ENCODE measurements at places on chromosomes 1 and 21. TPM values are rescaled to one million over a fixed set of nuclear protein-coding genes. Genes with fewer than 3 reads are reported as not detected.

The SPAG17 gene
- 5.9 TPM for total RNA-seq

The TMEM269 gene
- 0.59 TPM for total RNA-seq

DNA sequence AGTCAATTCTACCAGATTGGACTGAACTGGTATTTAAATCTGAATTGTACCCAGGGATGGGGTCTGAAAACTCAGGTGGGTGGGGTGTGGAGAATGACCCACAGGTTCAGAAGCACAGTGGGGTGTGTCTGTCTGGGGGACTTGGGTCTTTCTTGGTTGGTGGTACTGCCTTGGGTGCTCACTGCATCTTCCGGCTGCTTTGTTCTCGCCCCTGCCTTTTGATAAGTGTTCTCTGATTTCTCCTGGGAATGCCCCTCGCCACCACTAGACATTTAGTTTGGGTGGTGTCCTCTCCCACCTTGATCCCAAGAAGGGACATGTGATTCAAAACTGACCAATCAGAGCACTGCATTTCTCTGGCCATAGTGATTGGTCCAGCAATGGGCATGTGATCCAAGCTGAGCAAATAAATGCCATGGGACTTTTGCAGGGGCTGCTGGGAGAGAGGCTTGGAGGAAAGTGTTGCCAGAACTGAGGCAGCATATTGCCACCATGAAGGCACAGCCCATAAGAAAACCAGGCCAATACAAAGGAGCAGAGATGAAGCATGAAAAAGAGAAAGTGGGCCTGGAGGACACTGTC is 270.5 kb downstream of the NPHP4 start:
- no peak overlapping the region for H3K27ac ChIP-seq
- H3K4me3 ChIP-seq = no peak overlapping the region
- H3K36me3 ChIP-seq = no peaks in the 10 kb centered on the region
- DNase-seq = no peak
- no peaks in the 10 kb centered on the region for H3K4me1 ChIP-seq

- no peaks in the 10 kb centered on the region for H3K36me3 ChIP-seq
- no peaks in the 10 kb centered on the region for H3K27me3 ChIP-seq
- H3K27ac ChIP-seq = no peak overlapping the region
- no peaks in the 10 kb centered on the region for H3K4me1 ChIP-seq
- no peak overlapping the region for H3K4me3 ChIP-seq
Observed at GRCh38 chr1:172203135-172203823, 217.2 kb upstream of the C1orf105 start.

All from breast epithelium (tissue), 4 donors.